ENCODE measurements at places on chromosomes 13 and 19.

DNA sequence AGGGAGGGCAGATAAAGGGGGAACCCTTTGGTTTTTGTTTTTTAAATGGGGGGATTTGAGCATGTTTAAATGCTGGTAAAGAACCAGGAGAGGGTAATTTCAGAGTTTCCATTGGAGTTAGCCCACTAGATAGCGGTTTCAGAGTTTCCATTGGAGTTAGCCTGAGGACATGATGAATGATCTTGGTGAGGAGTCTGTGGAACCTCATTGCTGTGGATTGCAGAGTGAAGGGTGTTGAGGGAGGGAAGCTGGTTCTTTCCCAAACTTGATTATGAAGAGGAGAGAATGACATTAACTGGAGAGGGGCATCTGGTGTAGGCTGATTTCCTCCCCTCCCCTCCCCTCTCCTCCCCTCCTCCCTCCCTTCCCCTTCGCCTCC lies 5.0 kb downstream of the WASF3 start:
- DNase-seq = no peak

DNA sequence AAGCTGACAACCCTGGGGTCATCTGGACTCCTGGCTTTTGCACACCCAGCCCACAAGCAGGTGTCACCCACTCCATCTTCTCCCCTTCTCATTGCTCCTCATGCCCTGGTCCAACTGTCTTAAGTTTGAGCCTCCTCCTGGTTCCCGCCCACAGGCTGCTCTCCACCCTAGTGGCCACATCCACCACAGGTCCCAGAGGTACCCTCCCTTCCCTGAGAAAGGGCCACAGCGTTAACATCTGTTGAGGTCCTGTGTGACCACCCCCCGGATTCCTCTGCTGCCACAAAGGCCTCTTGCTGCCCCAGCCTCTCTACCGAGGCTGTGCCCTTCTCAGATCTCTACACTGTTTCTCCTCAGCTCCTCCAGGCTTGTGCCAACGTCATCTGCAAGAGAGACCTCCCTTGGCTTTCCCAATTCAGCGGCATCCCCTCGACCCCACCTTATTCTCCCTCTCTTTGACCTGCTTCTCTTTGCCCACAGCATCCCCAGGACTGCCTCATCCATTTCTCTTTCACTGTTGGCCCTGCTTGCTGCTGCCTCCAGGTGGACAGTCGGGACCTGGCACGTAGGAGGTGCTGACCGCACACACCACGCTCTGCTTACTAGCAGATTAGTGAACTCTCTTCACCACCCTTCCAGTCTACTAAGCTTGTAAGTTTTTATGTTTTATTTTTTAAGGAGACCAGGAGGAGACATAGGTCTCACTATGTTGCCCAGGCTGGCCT lies 33.3 kb downstream of the SUGP2 start:
- no peak for DNase-seq

- DNase-seq = no peak
These were observed 592.9 kb downstream of the KCTD12 start for GRCh38 chr13:76293346-76293745.

GRCh38 chr19:11400798-11401197 lies 16.7 kb upstream of the EPOR start:
- no peak for DNase-seq

DNA sequence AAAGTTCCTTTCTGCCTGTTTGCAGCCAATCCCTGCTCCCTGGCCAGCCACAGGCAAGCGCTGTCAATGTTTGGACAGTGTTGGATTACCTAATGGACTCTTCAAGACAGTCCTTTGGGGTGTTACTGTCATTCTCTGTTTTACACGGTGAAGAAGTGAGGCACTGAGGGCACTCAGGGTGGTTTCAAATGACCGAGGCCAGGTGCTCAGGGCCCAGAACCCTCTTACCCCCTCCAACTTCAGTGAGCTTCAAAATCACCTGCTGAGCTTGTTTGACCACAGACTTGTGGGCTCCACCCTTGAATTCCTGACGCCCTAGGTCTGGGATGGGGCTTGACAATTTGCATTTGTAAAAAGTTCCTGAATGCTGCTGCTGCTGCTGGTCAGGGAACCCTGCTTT lies 97.9 kb downstream of the GGACT start:
- DNase-seq = peak; percentile 84

Measured in NCI-H510A treated with DMSO at 0.1 percent for 48 hours (cell line).